ENCODE measurements at places on chromosomes 4 and X.

- no peak for DNase-seq
These were observed 330.7 kb upstream of the RASGEF1B start for GRCh38 chr4:81802285-81802846.

DNA sequence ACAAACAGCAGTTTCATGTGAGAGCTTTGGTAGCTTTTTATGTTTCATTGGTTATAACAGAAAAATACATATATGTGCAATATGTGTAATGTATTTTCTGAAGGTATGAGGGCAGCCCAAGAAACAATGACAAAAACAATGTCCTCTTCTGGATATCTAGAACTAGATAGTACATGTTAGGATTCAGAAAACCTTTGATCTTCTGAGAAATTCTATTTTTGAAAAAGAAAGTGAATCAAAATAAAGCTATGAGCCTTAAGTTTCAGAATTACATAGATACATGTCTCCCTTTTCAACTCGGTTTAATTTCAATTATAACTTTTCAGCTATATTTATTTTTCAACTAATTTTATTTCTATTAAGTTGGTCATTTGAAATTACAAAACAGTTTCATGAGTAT, 131.9 kb downstream of the REELD1 start:
- no peak for DNase-seq

GRCh38 chr4:153582954-153583702, 101.0 kb upstream of the TLR2 start:
- DNase-seq = no peak

DNA sequence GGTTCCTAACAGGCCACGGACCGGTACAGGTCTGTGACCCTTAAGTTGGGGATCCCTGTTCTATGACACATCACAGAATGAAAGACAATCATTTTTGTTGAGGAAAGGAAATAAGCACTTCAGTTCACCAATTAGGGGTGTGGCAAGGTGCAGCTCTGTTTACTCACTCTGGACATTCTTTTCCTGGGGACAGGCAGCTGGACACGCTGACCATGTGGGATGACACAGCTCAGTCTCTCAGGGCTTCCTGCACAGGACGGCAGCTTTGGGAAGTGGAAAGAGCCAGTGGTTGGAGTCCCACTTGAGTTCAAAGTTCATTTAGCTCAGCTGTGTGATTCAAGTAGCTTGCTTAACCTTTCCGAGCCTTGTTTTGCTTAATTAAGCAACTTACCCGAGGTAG, 55.7 kb downstream of the NDNF start:
- no peak for DNase-seq

DNA sequence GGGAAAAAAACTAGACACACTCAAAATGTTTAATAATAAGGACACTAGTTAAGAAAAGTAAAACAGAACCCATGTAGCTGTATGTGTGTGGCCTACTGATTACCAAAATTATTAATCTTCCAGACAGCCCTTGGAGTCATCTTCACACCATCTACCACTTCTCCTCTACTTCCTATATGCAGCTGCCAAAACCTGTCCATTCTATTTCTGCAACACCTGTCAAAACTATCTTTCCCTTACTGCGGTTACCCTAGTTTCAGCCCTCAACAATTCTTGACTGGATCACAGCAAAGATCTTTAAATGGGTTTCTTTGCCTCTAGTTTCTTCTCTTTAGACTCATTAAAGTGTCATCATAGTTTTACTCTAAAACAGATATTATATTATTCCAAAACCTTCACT, 72.6 kb downstream of the GPR82 start:
- DNase-seq = no peak

DNA sequence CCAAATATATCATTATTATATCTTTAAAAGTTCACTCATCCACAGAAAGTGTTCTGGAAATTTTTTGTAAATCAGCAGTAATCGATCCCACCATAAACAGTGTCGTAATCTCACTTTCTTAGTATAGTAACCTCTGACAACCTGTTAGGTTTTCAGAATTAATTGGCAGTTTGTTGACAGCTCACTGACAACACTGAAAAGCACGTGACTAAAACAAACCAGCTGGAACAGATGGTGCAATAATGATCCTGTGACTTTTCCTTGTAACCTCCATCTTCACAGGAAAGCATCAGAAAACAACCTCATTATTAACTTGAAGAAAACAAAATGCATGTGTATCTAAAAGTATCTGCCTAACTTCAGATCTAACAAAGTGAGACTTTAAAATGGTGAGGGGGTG, 48.5 kb downstream of the FSTL5 start:
- DNase-seq = no peak

DNA sequence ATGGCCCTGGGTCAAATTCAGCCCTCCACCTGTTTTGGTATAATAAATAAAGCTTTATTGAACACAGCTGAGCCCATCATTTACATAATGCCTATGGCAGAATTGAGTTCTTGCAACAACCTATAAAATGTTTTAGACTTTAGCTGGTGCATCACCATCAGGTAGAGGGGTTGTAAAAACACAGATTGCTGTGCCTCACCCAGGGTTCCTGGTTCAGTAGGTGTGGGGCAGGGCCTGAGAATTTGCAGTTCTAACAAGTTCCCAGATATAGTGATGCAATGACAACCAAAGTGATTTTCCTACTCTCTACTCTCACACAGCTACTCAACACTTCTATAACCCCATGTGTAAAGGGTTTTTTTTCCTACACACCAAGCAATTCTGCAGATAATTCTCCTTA, 120.0 kb upstream of the EGFL6 start:
- no peak for DNase-seq

DNA sequence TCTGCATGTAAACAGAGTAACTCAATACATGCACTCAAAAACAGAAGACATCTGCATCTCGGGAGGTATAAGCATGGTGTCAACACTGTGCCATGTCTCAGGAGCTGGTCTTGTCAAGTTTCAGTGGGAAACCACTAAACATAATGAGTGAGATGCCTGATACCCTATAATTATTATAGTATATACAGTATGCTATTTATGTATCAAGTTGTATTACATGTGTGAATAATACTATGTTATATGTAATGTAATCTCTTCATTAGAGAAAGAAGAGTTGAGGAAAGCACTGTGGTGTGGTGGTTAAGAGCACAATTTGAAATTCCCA, 2.5 kb downstream of the PPBP start:
- no peak for DNase-seq

- no peak for DNase-seq
These were observed 6.9 kb upstream of the CLOCK start for GRCh38 chr4:55553441-55554201.

GRCh38 chr4:185831125-185831815, 19.3 kb upstream of the SORBS2 start:
- DNase-seq = no peak

GRCh38 chrX:40700640-40701342, 34.6 kb downstream of the MED14 start:
- DNase-seq = no peak

GRCh38 chrX:24235084-24235710, 78.7 kb downstream of the SUPT20HL2 start:
- no peak for DNase-seq

DNA sequence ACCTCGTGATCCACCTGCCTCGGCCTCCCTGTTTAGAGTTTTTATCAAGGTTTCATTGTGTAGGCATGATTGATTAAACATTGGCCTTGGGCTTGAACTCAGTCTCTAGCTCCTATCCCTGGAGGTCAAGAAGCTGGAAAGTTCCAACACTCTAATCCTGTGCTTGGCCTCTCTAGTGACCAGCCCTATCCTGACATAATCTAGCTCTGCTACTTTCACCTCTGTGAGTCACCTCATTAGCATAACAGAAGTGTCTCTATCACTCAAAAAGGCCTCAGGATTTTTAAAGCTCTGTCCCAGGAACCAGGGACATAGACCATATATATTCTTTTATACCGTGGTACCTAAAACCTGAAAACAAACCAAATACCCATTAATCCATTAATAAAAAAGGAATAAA, 377.5 kb downstream of the CENPC start:
- DNase-seq = no peak

- DNase-seq = no peak
These were observed 75.1 kb downstream of the NPNT start for GRCh38 chr4:105970371-105970770.

- DNase-seq = no peak
These were observed 111.6 kb upstream of the C1GALT1C1 start for GRCh38 chrX:120741452-120741851.

DNA sequence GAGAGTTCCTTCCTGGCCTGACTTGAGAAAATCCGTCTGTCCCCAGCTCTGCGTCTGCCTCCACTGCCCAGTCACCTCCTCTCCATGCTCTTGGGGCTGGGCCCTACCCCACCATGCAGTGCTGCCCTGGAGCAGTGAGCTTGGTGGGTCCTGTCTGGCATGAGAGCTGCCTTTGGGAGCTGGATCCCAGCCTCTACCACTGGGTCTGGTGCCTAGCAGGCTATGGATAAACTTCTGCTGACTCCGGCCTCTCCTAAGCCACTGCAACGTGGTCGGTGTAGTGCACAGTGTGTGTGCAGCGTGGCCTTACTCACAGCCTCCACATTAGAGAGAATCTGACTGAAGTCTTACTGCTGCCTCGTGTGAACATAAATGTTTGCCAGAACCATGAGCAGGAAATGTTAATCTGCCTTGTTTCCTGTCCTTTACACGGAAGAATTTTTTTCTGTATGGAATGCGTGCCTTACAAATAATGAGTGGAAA, 47.6 kb downstream of the HTT start:
- no peak for DNase-seq

GRCh38 chr4:110198049-110198434, 373 bp downstream of the ELOVL6 start:
- no peak for DNase-seq

DNA sequence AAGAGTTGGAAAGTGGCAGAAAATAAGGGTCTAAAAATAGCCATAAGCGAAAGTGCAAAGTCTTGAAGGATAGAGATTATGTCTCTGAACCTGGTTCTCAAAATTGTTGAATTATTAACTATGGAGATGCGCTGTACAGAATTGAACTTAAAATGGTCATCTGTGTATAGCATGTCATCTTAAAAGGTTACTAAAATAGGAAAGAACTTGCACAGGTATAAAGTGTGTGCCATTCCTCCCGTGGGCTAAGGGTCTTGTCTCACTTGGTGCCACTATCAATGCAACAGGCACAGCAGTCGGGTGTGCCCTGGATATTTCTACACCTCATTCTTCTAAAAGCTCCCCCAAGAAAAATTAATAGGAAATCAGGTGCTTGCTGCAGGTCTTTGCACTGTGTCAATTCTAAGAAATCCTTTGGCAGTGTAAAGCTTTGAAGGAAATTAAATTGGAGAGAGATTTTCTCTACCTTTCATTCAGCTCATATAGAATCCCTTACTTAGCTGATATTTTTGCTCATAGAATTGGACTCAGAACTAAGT, 2.4 kb downstream of the SORBS2 start:
- no peak for DNase-seq

DNA sequence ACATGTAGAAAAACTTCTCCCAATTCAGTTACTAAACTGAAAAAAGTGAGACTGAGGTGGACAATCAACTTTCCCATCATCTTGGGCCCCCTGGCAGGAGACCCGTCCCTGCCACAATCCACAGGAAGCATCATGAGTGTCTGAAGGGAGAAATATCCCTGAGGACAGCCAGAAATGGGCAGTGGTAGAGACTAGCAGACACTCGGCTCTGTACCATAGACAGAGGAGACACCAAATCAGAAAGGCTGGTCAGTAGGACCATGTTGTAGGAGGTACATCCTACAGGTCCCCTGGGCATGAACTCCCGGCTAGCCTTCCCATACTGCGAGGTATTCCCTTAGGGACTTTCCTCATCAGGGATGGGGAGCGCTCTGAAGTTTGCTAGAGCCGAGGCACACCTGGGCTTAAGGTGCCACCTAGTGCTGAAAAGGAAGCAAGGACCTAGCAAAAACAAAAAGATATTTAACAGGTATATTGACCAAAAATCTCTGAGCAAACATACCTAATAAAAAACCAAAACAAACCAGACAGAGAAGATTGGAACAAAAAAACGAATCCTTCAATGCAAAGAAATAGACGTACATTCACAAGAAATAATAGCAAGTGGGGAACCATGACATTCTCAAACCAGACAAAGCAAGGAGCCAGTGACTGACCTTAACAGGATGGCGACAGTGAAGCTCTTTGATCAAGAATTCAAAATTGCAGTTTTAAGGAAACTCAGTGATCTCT, 55.6 kb downstream of the HAUS3 start:
- DNase-seq = no peak

DNA sequence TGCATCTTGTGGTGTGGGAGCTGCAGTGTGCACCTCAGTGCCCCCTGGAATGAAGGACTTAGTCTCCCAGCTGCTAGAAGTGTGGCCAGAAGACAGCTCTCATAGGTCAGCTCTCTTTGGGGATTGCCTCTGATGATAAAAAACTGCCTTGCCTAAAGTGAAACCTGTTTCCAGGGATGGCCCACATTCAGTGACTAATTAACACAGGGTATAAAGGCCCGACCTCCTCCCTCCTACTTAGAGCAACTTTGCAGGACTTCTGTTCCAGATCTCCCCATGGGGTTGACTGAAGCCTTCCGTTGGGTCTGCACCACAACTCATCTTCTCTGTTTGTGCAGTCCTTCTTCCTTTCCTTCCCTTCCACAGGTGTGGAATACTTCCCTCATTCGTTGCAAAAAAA, 53.2 kb downstream of the SPINK2 start:
- DNase-seq = no peak

- DNase-seq = no peak
These were observed 104.3 kb upstream of the TTC29 start for GRCh38 chr4:147049946-147050345.

- DNase-seq = no peak
These were observed 65.6 kb upstream of the BMP2K start for GRCh38 chr4:78710536-78710935.

DNA sequence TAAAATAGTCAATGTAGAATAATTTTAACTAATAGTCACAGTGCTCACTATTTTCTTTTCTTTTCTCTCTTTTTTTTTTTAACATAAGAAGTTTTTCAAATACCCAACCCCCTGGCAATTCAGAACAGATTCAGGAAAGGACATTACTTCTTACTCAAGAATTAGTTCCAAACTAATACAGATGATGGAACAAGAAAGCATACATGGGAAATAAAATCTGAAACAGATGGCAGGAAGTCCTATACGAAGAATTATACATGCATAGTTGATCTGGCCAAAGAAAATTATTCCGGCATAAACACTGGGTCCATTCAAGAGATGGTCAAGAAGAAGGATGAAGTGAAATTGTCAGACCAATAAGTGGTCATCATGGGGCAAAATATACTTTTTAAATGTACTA, 614.4 kb upstream of the INTU start:
- no peak for DNase-seq

DNA sequence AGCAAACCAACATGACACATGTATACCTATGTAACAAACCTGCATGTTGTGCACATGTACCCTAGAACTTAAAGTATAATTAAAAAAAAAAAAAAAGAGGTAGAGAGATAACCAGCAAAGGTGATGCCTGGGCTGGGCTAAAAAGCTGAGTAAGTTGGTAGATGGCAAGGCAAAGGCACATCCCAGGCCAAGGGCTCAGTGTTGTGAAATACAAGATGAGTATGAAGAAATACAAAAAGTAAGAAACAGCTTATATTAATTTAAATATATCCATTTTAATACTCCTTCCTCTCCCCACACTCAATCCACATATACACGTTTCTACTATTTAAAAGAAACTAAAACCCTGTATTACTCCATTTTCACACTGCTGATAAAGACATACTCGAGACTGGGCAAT, 25.8 kb downstream of the TEC start:
- DNase-seq = no peak

- peak; percentile 73 for DNase-seq
These were observed at the start of gene DDX60 for GRCh38 chr4:168318266-168318895. TSS of gene DDX60 (minus strand) at chr4:168318752. CDS start at chr4:168311259, 7,493 bp downstream.

- no peak for DNase-seq
These were observed 64.8 kb upstream of the HELT start for GRCh38 chr4:184953421-184953945.

Data from activated T-helper 1 cell treated with Interleukin-2 at 50 U/mL for 16 hours (primary cell).